Urinary bladder (tissue), 4 donors: ENCODE measurements at places on chromosomes 4 and X.

DNA sequence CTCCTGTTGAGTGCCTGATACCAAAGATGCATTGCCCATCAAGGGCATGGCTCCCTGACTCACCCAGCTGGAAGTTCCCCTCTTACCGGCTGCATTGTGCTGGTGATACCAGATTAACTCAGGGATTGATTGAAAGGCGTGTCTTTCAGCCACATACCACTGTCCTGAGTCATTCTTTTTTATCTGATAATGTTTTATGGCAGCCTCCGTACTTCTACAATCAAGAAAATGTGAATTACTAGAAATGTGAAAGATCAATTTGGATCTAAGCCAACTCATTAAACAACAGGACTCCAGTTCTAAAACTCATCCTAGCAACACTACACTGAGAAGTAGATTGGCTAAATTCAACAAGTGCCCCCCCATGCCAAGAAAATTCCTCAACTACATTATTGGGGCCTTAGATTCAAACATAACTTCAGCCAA, 40.0 kb downstream of the TXK start:
- no peak for DNase-seq

DNA sequence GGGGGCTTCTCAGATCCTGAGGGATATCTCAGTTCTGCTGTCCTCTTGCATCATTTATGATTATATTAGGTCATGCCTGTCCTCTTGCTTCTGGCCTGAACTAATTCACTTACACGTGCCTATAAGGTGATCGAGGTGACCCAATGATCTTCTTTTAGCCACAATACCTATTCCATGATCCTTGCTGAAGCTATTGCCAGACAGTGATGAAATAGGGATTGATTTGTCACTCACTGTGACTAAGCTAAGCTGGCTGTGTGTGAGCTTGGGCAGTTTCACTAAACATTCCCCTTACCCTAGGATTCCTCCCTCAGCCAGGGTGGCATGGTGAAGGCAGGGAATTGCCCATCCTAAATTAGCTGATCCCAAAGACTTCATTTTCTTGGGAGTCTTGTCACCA, 19.0 kb downstream of the HADH start:
- DNase-seq: no peak

DNA sequence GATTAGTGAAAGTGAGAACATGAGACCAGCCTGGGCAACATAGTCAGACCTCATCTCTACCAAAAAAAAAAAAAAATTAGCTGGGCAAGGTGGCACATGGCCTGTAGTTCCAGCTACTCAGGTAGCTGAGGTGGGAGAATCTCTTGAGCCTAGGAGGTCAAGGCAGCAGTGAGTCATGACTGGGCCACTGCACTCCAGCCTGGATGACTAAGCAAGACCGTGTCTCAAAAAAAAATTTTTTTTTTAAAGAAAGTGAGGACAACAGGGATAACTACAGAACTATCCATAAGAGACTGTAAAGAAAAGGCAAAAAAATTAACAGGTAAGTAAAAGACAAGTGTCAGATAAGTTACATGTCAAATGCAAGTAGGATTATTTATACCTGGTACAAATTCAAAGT, 13.5 kb upstream of the SPP1 start:
- no peak for DNase-seq

DNA sequence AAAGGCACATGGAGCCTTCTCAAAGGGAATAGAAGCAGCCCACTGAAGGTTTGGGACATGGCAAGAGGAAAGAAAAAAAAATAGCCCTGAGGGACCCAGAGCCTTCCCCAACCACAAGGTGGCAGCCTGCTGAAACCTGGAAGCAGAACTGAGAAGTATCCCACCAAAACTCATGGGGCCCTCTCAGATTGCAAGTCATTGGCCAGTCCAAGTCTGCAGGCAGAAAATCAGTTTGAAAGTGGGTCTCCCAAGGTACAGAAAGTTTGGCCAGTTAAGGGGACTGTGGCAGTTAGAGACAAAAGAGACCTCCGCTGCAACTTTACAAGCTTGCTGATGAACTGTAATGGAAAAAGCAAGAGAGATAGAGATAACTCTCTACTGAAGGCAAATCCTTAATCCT, 155.8 kb downstream of the ANTXR2 start:
- DNase-seq: no peak

- no peak for DNase-seq
These were observed 93.7 kb downstream of the CLNK start for GRCh38 chr4:10590896-10591295.
